ENCODE measurements at places on chromosomes 13 and 19.

- DNase-seq = no peak
These were observed 9.0 kb upstream of the CIRBP start for GRCh38 chr19:1259876-1260748.

DNA sequence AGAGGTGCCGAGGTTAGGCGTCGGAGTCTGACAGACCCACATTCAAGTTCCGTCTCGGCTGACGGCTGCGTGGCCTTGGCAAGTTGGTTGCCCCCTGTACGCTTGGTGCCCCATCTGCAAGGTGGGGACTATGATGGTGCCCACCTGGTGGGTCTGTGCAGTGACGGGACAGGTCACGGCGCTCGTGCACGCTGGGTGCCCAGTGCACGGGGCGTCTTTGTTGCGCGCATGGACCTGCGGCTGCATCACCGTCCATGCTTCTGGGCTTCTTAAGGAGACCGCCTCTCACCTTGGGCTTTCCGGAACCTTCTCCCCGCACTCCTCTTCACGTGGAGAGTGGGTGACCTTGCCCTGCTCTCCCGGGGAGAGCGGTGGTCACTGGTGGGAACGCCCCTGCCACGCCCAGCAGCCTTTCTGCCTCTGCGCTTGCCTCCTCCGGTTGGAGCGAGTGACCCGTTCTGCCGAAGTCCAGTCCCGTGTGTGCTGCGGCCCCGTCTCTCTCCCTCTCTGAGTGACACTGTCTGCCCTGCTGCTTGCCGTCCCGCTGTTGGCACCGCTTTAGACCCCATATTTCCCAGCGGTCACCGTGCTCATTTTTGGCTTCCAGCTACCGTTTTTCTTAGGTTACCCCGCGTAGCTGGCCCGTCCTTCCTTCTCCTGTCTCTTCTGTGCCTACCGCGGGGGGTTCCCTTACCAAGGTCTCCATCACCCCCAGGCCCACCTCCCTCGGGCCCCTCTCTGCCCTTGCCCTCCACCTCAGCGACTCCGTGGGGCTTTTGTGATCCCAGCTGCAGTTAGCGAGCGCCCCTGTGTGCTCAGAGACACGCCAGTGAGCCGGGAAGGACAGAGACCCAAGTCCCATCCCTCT lies 6.4 kb downstream of the ATP11A start:
- no peak for DNase-seq

DNA sequence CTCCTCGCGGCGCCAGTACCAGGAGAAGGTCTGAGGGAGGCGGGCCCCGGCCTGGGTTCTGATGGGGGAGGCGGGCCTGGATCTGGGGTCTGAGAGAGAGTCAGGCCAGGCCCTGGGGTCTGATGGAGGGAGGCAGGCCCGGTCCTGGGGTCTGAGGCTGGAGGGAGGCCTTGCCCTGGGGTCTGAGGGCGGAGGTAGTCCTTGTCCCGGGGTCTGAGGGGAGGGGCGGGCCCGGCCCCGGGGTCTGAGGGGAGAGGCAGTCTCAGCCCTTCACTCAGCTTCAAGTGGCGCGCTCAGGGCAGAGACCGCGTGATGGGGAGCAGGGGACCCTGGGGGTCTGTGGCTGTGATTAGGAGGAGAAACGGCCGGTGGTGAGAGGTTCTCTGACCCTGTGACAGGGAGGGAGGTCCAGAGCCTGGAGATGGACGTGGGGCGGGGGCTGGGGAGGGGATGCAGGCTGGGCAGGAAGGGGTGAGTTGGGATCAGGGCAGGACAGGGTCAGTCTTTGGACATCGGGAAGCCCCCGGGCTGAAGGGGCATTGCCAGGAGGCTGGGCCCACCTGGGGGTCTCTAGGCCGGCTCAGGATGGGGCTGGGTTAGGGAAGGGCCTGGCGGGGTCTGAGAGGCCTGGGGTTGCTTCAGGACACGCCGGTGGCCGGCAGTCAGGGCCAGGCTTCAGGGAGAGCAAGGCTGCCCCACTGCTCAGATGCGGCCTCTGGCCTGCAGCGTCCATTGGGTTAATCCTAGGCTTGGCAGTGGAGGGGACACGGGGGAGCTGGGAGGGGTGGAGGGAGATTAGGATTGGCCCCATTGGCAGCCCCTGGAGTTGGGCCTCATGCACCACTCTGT lies 18.7 kb downstream of the HCN2 start:
- no peak for DNase-seq

DNA sequence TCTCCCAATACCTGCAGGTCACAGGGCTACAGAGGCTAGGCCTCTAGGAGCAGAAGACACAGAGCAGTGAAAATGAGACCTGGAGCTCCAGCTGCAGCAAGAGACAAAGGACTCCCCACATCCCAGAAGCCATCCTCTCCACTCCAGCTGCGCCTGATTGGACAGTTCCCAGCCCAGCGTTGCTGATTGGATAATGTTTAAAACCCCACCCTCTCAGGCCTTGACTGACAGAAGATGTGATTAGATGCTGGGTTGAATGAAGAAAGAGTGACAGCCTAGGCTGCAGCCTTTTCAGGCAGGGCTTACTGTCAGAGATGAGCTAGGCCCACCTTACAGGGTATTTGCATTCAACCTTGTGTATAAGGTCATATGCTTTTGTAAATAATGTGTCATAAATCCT lies 59.4 kb downstream of the ZNF708 start:
- no peak for DNase-seq

DNA sequence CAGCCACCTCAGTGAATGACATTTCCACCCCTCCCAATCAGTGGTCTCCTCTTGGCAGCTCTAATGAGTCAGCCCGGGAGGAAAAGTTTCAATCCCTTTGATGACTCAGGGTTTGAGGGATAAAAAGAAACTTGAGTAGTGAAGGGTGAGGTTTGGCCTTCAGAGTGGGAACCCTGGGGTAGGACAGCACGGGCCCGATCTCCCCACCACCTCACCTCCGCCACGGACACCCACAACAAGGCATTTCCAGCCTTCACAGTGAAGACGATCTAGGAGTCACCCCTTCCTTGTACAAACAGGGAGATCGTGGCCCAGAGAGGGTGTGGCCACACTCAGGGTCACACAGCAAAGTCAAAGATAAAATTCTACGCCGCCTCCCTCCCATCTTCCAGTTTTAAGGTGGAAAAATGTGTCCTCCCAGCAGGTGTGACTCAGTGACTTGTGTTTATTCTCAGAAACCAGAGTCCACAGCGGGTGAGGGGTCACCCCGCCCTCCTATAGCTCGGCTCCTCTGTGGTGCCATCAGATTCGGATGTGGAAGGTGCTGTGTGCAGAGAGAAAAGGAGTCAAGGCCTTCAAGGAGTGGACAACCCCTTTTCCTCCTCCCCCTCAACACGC lies 12.3 kb downstream of the CIB3 start:
- DNase-seq = no peak

Measured in stimulated activated CD4-positive, alpha-beta T cell treated with anti-CD3 and anti-CD28 coated beads, Interleukin-1b, Interleukin-23, amount 100 ng/mL, for 1 hour (primary cell).